ENCODE measurements at places on chromosomes 7 and 10.
A peak's percentile ranks its signal among the peaks of the same experiment; 100 is the strongest.

- DNase-seq, result no peak
Measured at GRCh38 chr10:100735337-100736143, 9.8 kb upstream of the PAX2 start.

DNA sequence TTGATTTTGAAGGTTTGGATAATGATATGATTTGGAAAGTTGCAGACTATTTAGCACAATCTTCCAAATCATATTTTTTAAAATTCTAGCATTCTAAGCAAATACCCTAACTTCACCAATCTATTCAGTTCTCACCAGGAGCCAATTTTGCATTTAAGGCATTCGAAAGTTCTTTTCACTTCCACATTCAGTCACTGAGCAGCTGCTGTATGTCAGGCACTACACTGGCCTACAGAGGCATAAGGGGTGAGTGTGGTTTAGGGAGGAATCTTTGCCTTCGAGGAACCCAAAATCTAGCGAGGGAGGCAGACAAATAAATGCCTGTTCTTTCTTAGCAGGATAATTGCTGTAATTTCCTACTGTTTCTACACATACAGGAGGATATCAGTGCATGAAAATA, 10.7 kb upstream of the UCN3 start:
- no peak for DNase-seq

GRCh38 chr7:80036107-80036506, 98.5 kb upstream of the GNAI1 start:
- DNase-seq, result no peak

DNA sequence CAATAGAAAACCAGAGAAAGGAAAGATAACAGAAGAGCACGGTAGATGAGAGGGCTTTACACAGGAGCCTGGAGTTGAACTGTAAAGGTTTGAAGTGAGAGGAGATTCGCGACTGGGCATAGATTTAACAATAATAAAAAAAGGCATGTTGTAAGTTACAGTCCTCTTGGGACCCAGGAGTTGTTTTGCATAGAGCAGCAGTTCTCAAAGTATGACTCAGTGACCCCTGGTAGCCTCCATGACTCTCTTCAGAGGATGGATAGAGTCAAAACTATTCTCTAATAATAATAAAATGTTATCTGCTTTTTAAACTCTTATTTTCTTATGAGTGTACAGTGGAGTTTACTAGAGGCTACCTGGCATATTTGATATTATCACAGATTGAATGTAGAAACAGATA, 262.3 kb downstream of the SORCS3 start:
- no peak for DNase-seq

DNA sequence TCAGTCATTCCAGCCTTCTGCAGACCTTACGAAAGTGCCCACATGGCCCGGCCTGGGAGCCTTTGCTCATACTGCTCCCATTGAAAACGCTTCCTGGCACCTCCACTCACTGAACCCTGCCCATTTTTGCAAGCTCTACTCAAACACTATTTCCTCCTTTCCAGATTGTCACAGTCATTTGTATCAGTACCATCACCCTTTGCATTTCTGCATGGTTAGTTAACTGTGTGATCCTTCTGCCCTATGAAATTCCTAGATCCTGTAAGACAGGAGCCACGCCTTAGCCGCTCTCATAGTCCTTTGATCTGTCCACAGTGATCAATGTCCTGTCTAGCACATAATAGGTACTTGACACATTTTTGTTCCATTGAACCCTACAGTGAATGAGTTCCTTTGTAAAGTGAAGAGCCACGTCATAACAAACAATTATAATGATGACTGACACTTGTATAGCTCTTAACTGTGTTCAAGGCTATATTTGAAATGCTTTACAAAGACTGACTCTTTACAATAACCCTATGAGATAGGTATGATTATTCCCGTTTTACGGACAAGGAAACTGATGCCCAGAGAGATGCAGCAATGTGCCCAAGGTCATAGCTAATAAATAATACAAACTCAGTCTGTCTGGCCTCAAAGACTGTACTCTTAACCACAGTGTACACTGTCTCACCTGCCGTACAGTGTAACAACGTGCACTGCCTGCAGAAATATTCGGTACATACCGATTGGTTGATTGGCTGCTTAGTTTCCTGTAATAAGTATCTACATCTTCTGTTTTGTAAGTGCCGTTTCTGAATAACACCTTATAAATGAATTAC, 16.6 kb upstream of the ITIH2 start:
- peak; percentile 51 for DNase-seq

GRCh38 chr7:88693131-88693530, 66.4 kb upstream of the ZNF804B start:
- DNase-seq, result no peak

GRCh38 chr10:126114884-126115555, 218.7 kb downstream of the FANK1 start:
- DNase-seq, result no peak

DNA sequence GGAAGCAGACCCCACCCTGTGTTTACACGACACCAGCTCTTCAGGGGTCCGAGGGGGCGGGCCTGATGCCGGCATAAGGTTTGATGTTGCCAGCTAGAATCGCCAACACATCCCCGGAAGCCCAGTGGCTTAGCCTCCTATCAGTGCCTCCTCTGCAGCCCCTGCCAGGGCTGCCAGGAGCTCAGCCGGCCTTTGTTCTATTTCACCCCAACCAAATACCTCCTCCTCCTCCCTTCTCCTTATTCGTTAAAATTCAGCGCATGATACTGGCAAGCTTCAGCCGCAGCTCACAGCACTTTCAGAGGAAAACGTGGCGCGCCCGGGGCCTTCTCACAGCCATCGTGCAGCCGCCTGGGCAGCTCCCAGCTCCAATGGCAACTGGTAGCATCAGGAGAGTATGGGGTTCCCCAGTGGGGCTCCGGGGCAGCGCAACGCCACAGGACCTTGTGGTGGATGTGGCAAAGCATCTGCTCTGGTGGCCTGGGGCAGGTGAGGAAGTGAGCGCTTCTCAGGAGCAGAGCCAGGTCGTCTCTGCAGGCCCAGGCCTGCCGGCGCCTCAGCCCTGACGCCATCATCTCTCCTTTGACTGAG, 176.4 kb upstream of the RHEB start:
- DNase-seq, result no peak

GRCh38 chr10:6201516-6201975, 1.2 kb upstream of the PFKFB3 start:
- DNase-seq, result no peak

GRCh38 chr7:37341033-37341630, 107.5 kb downstream of the ELMO1 start:
- no peak for DNase-seq

DNA sequence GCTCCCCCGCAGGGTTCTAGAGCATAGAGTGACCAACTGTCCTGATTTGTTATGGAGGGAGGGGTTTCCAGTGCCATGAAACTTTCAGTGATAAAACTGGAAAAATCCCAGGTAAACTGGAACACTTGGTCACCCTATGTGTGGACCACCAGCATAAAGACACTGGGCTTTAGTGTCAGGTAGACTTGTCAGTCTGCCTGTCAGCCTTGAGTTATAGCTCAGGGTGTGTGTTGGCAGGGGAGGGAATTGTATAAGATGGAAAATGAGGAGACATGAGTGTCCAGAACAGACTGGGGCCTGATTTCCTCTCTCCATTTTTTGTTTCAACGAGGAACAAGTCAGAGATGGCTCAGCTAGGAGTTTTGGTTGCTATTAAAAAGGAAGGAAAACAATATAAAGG, 10.2 kb upstream of the EFCAB10 start:
- no peak for DNase-seq

DNA sequence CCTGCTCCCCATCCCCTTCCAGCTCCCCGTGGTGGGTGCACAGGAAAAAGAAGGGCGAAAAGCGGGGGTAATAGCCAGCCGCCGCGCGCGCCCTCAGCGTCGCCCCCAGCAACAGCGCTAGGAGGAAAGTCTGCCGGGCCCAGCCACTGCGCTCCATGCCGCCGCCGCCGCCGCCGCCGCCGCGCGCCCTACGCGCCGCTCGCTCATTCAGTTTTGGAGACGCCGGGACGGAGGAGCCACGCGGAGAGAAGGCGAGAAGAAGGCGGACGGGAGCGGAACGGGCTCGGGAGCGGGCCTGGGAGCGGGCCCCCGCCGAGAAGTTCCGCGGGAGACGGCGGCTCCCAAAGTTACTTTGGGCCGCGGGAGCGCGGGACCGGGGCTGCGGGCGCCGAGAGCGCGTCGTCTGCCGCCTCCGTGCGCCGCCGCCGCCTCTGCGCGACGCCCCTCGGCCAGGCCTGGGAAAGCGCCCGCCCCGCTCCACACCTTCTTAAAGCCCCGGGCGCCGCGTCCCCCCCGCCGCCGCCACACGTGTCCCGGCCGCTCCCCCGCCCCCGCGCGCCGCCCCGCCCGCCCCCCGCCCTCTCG, at the start of gene RELN:
RELN (minus strand) TSS at position 459 of the 585 bp plus-strand sequence; CDS start at position 157, 302 bp downstream.
- DNase-seq, result peak; percentile 17

- DNase-seq, result no peak
Measured at GRCh38 chr7:89771003-89771636, 383.1 kb upstream of the STEAP1 start.

DNA sequence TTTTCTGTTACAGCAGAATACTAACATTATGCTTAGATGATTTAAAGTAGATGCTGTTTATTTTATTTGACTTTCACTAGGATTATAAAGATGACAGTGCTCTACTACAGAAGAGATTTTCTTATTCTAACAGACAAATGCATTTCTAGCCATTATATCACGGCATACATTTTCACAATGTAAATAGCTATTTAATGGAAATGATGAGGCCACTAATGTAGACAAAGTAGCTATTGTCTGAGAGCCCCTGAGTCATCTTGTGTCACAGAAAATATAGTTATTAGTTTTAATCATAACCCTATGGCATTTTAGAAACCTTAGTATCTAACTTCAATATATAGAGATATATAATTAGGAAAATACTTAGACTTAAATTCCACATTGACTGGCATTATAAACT, 158.0 kb upstream of the AHR start:
- no peak for DNase-seq

DNA sequence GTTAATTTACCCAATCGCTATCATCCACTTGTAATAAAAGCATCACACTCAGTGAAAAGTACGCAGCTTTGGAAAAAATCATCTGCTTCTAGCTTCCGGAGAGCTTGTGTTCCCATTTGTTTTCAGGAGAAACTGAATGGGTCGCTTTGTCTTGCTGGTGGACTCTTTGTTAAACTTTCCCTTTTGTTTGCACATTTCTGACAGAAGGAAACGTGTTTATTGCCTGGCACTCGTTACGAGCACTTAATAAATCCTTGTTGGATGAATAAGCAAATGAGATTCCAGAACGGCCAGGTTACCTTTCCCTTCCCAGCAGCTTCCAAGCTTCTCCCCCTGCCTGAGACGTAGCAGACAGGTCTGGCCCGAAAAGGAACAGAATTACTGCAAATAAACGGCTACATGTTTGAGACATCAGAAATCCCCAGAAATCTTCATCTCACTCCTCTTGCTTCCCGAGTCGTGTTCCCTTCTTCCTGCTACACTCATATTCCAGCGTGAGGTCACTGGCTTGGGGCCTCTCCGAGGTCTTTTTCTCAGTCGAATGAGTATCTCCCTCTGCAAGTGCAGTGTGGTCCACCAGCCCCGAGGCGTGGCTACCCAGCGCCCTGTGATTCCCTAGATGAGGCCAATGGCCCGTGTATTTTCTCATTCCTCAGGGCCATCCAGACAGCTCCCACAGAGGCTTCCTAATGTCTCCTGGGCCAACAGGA, 167.2 kb downstream of the FRMD4A start:
- DNase-seq, result no peak

DNA sequence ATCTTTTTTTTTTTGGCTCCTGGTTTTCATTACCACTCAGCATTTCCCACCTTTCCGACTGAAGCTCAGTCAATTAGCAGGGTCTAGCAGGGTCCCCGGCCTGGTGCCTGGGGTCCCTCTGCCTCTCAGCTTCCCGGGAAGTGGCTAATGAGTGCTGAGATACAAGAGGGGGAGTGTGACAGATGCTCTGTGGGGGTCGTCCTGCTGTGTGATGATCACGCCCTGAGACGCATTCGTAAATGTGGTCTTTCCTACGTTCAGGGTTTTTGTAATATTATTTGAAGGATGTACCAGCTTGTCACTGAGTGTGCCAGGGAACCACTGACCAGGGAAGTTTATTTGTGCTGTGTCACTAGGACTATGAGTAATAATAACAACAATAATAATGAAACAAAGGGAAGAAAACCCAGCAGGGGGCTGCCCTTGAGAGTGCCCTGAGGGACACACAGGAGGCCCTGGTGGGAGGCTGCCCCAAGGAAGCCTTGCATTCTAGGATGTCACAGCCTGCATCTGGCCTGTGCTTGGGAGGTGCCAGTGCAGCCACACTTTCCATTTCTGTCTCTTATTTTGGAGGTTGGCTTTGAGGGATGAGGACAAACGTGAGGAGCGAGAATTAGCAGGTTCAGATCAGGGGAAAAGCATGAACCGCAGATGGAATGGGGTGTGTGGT, 337.8 kb downstream of the ADARB2 start:
- no peak for DNase-seq

DNA sequence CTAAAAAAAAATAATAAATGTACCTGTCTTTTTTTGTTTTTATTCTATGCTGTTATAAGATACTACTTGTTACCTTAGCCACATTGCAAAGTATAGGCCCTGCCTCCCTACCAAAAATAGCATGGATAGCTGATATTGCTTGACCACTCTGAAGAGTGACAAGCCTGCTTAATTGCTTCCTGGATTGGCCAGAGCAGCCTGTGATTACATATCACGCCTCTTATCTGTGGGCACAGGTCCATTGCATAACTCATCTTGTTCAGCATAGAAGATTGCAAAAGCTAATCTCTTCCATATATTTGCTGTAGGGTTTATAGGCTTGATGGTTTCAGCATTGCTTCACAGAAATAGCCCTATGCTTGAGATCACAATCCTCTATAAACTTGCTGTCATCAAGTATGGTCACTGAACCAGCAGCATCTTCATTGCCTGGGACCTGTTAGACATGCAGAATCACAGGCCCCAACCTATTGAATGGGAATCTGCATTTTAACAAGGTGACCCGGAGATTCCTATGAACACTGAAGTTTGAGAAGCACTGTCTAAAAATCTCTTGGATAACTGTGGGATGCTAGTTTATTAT, 280.8 kb upstream of the CDC14C start:
- no peak for DNase-seq

- no peak for DNase-seq
Measured at GRCh38 chr10:72104472-72105097, 16.2 kb upstream of the SPOCK2 start.

- no peak for DNase-seq
Measured at GRCh38 chr10:93454146-93454545, 28.0 kb downstream of the MYOF start.

- no peak for DNase-seq
Measured at GRCh38 chr7:18086165-18087025, 58.7 kb upstream of the PRPS1L1 start.

Data from NCI-H1417 treated with DMSO at 0.1 percent for 48 hours (cell line).